ENCODE measurements at places on chromosomes 1 and 21. TPM values are rescaled to one million over a fixed set of nuclear protein-coding genes. Genes with fewer than 3 reads are reported as not detected.

DNA sequence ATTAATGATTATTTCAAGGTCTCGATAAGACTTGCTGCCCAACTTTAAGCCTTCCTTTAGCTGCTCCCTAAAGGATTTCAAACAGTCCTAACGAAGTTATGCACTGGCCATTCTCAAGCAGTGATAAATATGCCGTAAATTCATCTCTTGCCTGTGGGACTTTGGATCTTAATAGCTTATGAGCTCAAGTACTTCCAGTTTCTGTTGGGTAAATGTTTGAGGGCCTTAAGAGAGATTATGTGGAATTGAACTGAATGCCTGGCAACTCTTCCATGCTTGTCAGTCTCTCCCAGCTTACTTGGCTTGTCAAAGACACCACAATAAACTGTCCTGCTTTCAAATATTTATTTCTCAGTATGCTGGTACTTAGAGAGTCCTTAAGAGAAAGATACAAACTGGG is 3.5 kb upstream of the OR10J4 start:
- no peak for DNase-seq

- DNase-seq: no peak
Measured at GRCh38 chr1:181525104-181525721, 41.9 kb downstream of the CACNA1E start.

GRCh38 chr1:65167586-65168242 is 19.7 kb downstream of the AK4 start:
- DNase-seq: no peak

DNA sequence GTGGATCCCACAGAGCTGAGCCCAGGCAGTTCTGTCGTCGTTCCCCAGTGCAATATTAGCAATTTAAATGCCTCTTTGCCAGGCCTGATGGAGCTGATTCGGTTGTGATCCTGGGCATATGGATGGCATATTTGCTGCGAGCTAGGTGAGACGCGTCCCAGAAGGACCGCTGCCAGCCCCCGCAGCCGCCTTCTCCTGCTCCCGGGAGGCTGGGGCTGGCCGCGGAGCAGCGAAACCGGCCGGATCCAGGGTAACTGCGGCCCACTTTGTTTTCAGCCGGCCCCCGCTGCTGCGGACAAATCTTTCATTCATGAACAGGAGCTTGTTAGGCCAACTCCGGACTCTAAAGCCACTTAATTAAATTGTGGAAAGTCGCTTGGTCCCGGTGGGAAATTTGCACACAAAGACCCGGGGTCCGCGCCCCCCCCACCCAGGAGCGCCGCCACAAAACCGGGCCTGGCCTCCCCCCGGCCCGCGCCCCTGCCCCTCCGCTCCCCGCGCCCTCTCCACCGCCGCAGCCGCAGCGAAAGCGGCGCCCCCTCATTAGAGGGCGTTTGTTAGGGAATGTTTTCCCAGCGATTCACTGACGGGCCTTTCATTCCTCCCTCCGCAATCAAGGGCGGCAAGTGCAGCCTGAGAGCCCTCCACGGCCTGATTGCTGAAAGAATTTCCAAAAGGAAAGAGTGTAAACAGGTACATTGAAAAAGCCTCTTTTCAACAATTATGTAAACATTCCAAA is 383.3 kb downstream of the RRAGC start:
- DNase-seq: no peak

DNA sequence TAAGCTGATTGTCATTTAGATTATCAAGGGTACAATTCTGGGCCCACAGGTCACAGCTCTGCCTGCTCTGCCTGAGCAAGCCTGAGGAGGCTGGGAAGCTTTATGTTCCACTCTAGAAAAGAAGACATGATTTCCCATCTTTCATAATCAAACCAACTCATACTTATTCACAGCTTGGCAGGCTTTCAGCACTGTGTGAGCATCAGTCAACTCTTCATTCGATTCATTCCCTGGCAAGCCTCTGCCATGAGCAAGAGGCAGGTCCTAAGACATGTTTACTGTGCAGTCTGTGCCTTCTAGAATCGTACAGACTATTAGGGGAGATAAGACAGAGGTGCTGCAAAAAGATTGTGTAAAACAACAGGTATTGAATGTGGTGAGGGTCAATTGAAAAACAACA is 24.5 kb upstream of the KIRREL1 start:
- no peak for DNase-seq

The CYP4A22 gene
- 0.32 TPM for total RNA-seq

The RXRG gene
- 0.52 TPM for total RNA-seq

The RIMKLA gene
- total RNA-seq: 0.24 TPM

DNA sequence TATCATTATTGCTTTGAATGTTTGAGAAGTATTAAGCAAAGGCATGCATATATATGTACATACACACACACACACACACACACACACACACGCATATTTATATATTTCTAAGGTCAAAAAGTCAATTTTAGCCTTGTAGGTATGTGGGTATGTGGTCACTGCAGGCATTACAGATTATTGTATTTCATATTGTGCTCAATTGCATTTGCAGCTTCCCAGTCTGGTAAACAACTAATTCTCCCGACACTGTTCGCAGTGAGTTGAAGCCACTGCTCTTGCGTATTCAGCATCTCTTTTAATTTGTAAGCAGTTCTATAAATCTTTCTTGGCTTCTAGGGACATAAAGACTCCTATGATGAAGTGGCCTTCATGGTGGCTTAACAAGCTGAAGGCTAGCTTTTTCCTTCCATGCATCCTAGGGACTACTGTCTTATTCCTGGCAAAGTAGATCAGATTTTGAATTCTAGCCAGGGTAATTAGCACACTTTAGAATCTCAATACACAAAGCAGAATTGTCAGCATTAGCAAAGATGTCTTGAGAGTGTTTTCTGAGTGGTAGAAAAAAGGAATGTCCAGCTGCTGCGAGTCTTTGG is 368.6 kb upstream of the NEGR1 start:
- no peak for DNase-seq

The MAP10 gene
- 1.2 TPM for total RNA-seq

GRCh38 chr1:114219172-114219868 is 65.7 kb upstream of the SYT6 start:
- no peak for DNase-seq

DNA sequence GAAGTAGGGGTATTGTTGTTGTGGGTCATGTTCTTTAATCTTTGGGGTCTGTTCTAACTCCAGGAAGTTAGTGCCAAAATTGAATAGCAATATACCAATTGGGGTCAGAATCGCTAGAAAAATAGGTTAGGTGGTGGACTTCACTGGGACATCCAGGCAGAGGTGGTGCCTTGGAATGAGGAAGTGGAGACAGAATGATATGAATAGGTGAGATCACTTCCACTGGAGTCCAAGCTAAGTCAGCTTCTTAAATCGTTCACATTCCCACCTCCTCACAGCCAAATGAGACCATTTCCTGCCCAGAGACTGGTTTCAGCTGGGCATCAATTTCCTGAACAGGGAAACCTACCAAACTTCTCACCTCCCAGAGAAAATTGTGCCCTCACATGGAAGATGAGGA is 137.8 kb upstream of the RAB4A start:
- no peak for DNase-seq

GRCh38 chr21:38438462-38438893 is 59.8 kb downstream of the ERG start:
- peak; percentile 91 for DNase-seq

GRCh38 chr21:36671836-36672235 is 27.1 kb upstream of the SIM2 start:
- DNase-seq: no peak

The C1orf226 gene
- 5.7 TPM for total RNA-seq

DNA sequence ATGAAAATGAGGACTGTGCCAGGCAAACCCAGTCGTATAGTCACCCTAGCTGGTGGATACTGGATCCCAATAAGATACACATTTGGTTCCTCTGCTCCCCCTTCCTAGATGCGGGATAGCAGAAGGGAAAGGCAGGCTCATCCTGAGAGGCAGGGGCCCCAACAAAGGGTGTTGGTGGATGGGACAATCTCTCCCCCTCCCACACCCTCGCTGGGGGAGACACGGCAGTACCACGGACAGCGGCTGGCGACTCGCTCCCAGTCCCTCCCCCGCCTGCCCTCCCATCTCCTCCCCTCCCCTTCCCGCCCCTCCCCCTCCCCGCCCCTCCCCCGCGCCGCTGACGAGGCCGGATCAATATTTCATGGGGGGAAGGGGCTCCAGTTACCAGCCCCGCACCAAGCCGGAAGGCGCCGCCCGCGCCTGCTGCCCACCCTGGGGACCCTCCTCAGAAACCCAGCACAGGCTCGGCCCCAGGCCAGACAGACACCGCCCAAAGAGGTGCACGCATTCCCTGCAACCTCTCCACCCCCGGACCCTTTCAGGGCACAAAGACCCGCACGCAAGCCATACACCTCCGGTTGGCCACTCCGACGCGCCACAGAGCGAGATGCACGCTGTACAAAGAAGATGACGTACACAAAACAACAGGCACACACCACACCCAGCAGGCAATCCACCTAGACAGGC is 11.5 kb downstream of the RIMS3 start:
- DNase-seq: no peak

The F3 gene
- 72.2 TPM for total RNA-seq

DNA sequence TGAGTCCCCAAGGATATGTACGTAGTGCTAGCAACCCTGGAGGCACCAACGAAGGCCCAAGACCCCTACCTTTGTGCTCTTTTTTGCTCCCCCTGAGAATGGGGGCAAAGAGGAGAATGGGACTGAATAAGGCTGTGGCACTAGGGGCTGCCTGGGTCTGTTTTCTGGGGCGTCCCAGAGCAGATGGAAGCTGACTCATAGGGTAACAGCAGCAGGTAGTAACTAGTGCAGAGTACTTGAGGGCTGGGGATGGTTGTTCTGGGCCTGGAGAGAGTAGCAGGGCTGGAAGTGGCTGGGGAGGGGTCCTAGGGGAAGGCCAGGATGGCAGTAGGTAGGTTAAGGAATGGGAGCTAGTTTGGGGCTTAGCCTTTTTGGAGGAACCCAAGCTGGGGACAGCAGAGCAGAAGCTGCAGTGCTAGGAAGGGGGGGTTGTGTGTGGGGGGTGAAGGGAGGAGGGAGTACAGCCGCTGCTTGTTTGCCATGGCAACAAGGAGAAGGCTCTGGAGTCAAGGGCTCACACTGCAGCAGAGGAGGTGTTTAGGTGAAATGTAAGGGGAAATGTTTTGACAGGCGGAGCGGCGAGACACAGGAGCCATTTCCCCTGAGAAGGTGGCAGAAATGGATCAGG is 1.8 kb downstream of the NCDN start:
- peak; percentile 50 for DNase-seq

The EDARADD gene
- 0.32 TPM for total RNA-seq

The TCEA3 gene
- total RNA-seq: 20.4 TPM

DNA sequence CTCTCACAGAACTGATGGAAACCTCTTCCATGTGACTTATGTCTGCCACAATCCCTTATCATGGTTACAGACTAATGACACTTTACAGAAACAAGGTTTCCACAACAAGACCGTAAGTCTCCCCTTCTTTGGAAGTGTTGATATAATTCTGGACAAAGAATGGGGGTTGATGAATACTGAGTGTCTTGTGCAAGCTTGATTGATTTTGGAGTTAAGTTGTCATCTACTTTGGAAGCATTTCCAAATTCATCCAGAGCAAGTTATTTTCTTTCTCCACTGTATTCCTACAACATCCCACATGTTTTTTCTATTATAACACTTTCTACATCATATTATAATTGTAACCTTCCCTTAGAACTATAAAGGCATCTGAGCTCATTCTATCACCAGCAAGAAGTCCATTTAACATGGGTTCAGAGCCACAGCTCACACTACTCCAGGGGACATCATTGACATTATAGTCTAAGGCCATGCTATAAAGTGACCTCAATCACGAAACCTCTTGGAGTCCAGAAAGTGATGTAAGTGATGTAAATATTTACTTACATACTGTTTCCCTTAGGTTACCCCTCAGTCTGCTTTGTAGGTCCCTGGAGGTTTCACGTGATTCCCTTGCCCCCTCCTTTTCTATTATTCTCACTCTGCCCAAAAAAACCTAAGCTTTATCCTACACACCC is 125.7 kb upstream of the PBX1 start:
- DNase-seq: no peak

The TBX15 gene
- total RNA-seq: 4.8 TPM

- no peak for DNase-seq
Measured at GRCh38 chr1:2300004-2300771, 72.1 kb downstream of the SKI start.

DNA sequence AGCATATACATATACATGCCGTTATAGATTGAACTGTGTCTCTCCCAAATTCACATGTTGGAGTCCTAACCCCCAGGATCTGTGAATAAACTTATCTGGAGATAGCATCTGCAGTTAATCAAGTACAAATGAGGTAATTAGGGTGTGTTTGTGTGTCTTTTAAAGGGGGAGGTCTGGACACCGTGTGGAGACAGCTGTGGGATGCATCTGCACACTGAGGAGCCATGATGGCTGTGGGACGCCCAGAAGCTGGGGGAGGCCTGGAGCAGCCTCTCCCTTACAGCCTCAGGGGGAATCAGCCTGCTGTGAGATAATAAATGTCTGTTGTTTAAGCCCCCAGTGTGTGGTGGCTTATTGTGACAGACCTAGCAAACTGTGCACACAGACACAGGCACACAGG is 51.8 kb upstream of the COL18A1 start:
- DNase-seq: no peak

- DNase-seq: no peak
Measured at GRCh38 chr1:49213301-49213700, 436.6 kb upstream of the BEND5 start.

DNA sequence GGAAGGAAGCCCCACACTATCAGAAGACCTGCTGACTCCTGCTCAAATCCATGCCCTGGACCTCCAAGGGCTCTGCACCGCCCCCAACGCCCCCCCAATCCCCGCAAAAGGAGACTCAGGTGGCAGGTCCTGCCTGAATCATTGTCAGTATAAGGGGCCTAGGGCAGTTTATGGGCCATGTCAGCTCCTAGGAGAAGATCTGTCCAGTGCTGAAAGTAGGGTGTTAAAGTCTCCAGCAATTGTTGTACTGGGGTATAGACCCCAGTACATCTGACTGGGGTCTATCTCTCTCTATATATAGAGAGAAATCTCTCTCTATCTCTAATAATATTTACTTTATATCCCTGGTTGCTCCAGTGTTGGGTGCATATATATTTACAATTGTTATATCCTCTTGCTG is 12.1 kb upstream of the OLIG2 start:
- no peak for DNase-seq

Measured in posterior vena cava (tissue), 2 donors.